ENCODE measurements at places on chromosomes 2 and 18.

- no peak for DNase-seq
These were observed 47.2 kb upstream of the ZNG1B start for GRCh38 chr2:113390124-113390849.

DNA sequence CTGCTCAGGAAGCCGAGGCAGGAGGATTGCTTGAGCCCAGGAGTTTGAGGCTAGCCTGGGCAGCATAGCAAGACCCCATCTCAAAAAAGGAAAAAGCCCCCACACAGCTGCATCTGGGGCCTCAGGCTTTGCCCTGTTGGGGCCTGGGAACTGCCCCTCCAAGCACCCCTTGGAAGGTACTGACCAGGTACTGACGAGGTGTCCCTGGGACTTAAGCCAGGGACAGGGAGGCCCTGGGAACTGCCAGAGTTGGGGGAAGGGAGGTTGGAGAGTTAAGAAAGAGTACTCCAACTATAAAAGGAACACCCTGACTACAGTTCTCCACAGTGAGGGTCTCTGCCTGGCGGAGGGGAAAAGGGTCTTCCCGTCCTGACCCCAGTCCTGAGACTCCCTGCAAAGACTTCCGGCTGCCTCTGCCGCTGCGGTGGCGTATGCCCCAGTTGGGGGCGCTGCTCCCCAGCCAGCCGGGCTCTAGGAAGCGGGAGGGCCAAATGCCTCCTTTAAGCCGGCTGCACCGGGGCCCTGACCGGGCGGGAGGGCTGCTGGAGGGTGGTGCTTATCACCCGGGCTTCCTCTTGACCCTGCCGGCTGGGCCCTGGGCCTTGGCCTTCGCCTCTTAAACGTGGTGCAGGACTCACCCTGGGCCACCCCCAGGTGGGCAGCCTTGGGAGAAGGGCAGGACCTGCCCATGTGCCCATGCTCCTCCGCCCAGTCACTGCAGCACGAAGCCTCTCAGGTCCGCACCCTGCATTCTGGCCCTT is 12.8 kb downstream of the SLC30A3 start:
- peak; percentile 7 for DNase-seq

DNA sequence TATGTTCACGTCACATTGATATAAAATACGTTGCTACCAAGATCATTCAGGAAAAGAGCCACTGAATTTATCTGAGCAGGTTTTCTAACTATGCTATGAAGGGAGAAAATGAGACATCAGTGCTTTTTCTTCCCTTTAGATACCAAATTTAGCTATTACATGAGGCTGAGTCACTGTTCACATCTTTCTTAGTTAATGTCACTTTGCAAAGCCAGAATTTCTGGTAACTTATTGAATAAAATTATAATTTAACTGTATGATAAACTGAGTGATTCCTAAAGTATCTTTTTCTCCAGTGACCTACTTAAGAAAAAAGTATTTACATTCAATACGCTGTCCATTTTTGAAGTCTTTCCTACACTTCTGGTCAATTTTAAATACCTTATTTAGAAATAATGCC is 22.7 kb downstream of the C1D start:
- no peak for DNase-seq

GRCh38 chr2:186422226-186422625 is 63.8 kb upstream of the ZC3H15 start:
- DNase-seq, result no peak

- DNase-seq, result no peak
These were observed 99.4 kb upstream of the OSR1 start for GRCh38 chr2:19457809-19458208.

DNA sequence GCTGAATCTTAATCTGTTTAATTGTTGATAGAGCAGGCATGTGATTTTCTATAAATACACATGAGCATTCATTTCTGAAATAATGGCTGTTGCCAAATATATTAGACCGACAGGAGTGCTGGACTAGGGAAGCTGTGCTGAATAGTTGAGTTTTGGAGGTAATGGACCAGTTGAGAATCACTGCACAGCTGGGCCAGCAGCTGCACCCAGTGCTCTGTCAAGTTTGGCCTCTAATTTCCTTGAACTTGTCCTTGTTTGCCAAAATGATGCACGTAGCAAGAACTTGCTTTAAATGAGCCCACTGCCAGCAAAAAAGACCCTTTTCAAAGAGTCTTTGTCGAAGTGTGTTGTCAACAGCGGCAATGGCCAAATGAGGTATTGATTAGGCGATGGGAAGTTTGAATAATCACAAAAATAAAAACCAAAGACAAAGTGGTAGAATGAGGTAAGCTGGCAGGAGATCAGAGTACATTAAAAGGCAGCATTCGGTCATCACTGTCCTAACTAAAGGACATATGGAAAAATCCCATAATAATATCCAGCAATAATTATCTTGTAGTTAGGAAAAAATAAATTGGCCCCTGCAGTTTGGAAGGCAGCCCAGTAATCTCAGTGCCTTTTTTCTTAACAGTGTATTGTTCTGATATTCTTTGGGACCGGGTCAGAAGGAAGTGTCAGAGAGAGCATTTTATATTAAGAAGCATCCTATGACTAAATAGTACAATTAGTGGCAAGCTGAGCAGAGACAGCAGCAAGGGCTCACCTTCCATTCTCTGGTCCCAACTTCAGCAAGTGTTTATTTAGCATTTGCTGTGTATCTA is 126.2 kb downstream of the RAPGEF4 start:
- DNase-seq, result no peak

- DNase-seq, result no peak
These were observed 54.9 kb downstream of the TET3 start for GRCh38 chr2:74039611-74040010.

GRCh38 chr18:31736630-31737029 is 24.1 kb downstream of the SLC25A52 start:
- no peak for DNase-seq

DNA sequence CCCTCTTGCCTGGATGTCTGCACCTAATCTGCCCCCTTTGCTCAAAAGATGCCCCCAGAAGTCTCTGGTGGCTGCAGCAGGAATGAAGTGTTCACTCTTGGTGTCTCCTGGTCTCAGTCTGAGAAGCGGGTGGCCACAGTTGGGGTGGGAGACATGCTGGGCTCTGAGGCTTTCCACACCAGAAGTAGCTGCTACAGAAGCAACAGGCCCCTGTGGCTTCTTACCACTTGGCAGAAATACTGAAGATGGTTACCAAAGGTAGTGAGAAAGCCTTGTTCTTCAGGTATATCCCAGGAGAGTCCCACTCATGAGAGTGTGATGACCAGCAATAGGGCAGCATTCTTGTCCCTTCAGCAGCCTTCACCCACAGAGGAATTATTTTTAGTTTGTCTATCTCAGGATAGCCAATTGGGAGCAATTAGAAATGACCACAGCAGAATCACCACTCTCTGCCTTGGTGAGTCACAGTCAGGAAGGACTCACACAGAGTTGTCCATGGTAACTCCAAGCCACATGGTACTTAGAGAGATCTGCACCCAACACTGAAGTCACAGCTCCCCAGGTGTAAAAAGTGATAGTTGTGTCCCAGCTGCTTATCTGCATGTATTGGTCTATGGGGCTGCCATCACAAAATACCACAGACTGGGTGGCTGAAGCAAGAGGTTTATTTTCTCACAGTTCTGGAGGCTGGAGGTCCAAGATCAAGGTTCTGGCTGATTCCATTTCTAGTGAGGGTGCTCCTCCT is 169.8 kb upstream of the ID2 start:
- DNase-seq, result no peak

DNA sequence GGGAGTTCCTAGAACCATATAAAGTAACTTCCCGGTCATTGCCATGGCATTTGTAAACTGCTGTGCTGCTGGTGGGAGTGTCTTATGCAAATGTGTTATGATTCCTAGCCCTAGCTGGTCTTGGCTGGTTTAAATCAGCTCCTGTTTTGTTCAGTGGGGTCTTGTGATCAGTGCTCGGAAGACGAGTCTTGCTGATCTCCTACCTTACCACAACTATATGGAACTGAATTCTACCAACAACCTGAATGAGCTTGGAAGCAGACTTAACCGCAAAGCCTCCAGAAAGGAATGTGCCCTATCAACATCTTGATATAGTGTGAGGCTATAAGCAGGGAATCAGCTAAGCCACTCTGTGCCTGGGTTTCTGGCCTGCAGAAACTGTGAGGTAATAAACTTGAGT is 33.5 kb downstream of the POLE4 start:
- DNase-seq, result no peak

DNA sequence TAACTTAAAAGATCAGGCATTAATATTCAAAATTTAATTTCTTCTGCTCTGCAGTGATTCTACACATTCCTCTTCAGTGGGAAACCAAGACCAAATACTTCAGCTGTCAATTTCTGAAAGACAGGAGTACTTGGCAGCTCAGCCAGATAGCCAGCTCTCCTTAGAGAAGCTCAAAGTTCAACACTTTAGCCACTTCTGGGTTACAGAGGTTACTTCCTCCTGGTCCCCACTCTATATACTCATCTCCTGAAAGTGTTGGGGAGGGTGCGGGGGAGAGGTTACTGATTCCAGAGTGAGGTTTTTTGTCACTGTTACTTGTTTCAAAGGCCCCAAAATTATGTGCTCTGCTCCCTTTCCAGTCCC is 4.1 kb downstream of the CYTIP start:
- DNase-seq, result no peak

DNA sequence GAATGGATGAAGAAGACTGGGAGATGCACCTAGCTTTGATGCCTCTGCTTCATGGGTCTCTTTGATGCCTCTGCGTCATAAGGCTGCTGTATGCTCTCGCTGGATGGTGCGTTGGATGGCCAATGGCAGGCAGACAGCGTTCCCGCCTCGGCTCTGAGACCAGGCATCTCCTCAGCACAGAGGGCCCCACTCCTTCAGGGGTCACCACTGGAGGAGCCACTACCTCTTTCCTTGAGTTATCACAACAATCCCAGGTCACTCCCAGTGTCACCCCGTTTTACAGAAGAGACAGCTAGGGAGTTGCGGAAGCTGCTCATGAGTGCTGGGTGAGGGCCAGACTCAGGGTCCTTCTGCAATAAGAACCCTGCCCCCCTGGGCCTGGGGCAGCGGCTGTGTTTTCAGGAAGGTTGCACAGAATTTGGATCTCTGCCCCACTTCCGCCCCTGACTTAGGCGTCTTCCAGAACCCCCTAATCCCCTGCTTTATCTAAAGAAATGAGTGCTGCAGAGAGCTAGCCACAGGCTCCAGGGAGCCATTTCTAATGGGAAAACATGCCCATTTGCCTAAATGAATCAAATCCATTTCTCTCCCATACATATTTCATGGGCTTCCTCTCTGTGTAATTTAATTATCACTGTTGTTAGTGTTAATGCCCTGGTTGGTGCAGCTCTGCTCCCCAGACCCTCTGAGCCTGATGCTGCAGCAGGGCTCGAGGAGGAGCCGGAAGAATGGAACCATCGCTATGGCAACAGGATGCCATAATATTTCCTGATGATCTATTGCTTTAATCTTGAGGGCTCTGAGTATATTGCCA is 131.8 kb upstream of the HS6ST1 start:
- no peak for DNase-seq

DNA sequence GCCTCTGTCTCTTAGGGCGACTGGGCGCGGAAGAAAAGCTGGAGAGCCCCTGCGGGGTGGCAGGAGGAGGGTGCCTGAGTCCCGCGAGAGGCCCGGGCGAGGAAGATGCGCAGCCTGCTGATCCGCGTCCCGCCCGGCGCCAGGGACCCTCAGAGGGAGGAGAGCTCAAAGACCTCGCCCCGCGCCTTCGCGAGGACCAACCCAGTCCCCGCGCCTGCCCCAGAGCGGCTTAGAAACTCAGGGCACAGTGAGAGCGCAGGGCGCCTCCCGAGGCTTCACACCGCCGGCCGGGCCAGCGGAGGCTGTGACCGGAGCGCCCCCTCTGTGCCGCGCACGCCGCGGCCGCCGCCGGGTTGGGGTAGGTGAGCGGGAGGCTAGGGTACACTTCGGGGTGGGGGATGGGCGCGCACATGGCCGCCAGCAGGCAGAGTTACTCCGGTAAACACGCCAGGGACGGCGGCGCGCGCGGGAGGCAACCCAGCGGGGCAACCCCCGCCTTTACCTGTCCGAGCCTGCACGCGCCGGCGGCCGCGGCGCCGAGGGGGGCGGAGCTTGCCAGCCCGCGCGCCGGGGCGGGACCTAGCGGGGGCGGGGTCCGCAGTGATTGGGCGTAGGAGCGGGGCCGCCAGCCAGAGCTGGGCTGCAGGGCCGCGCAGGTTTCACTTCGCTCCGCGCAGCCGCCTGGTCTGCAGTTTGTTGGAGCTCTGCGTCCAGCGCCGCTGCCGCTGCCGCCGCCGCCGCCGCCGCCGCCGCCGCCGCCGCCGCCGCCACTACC is at the start of gene BCL2L11:
TSS of gene BCL2L11 (plus strand) at position 662 of the 775 bp plus-strand sequence. CDS start 2,832 bp downstream, outside the sequence.
- DNase-seq, result peak; percentile 68

DNA sequence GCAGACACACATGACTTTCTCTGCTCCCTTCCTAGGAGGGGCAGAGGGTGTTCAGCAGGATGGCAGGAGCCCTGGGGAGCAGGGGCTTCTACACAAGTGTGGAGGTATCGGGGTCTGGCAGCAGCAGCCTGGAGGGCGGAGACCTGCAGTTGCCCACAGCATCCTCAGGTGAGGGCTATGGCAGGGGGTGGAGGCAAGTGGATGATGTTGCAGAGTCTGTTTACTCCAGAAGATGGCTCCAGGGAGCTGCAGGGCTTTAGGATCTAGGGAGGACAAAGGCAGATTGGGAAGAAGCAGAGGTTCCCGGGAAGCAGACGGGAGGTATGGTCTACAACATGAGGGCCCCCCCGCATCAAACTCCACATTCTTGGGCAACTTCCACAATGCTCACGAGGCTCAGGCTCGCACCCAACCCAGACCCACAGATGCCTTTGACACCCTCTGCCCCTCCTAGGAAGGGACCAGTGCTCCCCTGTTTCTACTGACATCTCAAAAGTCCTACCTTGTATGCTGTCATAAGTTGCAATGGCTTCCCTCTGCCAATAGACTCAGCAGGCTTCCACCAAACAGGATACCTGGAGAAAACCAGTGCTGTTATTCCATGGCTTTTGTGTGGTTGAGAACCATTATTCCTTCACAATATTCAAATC is 12.0 kb upstream of the ATP6V1C2 start:
- no peak for DNase-seq

GRCh38 chr2:20472569-20472968 is 25.7 kb downstream of the RHOB start:
- DNase-seq, result no peak

GRCh38 chr2:96869822-96870625 is at the start of gene SEMA4C:
SEMA4C (minus strand) TSS chr2:96870080; CDS start chr2:96867886, 2,194 bp downstream.
- peak; percentile 40 for DNase-seq

Measured in anterior cingulate cortex (tissue), 58 donors.